Naive thymus-derived CD8-positive, alpha-beta T cell (primary cell): ENCODE measurements at places on chromosomes 5 and 9. TPM values are rescaled to one million over a fixed set of nuclear protein-coding genes. Genes with fewer than 3 reads are reported as not detected.

DNA sequence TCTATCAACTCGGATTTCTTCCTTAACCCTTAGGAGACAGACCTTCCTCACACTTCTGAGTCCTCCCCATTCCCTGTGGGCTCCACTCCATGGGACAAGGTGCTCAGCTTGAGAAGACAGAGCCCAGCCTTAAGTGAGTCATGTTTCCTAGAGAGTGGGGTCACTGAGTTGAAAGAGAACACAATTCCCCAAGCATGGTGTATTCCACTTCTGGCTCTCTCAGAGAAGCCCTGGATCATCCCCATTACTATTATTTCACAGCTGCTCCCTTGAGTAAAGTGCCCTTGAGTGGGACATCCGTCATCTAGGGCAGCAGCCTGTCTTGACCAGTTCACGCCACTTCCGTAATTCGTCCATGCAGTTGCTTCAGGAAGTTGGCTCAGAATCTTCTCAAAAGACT is 604.8 kb downstream of the BNC2 start:
- no peak for DNase-seq

Gene NIPSNAP3A
- total RNA-seq: 12.7 TPM

- DNase-seq: no peak
Observed at GRCh38 chr5:76617229-76617628, 6.0 kb downstream of the F2RL2 start.

DNA sequence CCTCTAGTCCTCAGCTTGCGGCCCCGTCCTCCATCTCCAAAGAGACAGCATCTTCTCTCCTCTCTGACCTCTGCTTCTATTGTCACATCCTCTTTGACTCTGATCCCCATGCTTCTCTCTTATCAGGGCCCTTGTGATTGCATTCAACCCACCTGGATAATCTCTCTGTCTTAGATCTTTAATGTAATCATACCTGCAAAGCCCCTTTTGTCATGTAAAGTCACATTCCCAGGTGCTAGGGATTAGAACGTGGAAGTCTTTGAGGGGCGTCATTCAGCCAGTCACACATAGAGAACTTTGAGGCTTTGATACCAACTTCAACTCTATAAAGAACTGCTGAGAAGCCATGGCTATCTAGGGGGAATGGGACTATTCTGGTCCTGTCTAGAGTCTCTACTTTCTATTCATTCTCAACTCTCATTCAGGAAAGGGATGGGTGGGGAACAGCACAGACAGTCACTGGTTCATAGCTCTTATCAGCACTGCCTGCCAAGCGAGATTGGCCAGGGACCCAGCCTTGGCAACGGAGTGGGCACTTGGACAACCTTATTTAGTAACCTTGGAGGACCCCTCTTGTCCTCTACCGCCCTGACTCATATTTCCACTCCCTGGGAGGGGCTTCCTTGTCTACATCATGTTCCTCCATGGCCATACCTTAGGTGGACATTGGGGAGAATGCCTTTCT is 29.0 kb downstream of the TAS2R1 start:
- no peak for DNase-seq

Gene SLC25A2
- 2.5 TPM for total RNA-seq
